ENCODE measurements at places on chromosomes 2 and 18.

GRCh38 chr18:7367336-7367735, 136.4 kb downstream of the LRRC30 start:
- no peak for DNase-seq

DNA sequence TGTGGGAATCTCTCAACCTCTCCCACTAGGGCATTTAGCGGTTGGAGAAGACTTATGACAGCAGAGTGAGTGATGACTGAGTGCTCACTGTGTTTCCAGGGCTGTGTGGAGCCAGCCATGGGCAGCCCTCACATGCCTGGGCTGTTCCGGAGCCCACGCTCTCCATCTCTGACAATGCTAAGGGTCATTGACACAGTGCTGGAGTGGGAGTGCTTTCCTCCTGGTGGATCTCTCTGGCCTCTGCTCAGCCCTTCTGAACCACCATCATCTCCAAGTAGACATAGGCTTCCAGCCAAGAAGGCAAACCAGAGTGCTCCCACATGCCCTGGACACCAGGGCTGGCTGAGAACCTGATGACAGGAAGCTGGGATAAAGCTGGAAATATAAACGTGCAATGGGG, 33.1 kb upstream of the TWIST2 start:
- DNase-seq = no peak

DNA sequence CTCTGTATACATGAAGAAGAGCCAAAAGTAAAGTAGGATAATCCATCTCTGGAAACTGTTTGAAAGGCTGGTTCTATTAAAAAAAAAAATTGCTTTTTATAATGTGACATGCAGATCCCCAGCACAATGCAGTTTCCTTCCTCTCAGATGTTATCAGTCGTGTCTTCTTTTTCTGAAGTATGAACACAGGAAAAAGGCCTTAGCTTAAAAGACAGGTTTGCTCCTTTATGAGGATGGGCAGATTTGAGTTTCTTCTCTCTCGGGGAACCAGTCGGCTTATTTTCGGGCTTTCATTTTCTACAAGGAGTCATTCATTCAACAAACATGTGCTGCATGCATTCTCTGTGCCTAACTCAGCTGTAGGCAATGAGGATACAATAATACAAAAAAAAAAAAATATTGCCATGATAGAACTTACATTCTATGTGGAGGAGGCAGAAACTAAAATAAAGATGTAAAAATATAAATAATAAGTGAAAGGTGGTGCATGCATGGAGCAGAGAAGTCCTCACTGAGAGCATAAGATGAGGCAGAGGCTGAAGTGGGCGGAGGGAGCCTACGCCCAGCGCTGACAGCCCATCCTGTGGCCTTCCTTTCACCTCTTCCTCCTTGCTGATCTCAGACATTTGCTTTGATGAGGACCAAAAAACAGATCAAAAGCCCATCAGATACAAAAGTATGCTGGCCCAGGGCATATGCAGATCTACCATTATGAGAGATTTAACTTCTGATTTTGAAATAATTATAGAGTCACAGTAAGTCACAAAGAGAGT, at the start of gene CD226:
CD226 (minus strand) TSS at position 513 of the 773 bp plus-strand sequence; CDS start at position 46, 467 bp downstream.
- DNase-seq = peak; percentile 43

DNA sequence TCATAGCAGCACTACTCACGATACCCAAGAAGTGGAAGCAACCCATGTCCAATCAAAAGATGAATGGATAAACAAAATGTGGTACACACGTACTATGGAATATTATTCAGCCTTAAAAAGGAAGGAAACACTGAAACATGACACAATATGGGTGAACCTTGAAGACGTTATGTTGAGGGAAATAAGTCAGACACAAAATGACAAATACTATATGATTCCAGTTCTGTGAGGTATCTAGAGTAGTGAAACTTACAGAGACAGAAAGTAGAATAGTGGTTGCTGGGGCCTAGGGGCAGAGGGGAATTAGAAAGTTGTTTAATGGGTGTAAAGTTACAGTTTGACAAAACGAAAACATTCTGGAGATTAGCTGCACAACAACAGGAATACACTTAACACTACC, 24.7 kb downstream of the TLK1 start:
- DNase-seq = no peak

GRCh38 chr18:22045221-22045918, 124.0 kb upstream of the GATA6 start:
- no peak for DNase-seq

DNA sequence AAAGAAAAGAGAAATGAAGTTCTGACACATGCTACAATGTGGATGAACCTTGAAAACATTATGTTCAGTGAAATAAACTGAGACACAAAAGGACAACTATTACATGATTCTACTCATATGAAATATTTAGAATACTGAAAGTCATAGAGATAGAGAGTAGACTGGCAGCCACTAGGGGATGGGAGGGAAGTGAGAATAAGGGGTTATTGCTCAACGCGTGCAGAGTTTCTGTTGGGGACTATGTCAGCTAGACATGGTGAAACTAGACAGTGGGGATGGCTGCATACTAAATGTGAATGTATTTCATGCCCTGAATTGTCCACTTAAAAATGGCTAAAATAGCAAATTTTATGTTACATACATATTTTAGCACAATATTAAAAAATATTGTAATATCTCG, 108.7 kb upstream of the ATL2 start:
- no peak for DNase-seq

DNA sequence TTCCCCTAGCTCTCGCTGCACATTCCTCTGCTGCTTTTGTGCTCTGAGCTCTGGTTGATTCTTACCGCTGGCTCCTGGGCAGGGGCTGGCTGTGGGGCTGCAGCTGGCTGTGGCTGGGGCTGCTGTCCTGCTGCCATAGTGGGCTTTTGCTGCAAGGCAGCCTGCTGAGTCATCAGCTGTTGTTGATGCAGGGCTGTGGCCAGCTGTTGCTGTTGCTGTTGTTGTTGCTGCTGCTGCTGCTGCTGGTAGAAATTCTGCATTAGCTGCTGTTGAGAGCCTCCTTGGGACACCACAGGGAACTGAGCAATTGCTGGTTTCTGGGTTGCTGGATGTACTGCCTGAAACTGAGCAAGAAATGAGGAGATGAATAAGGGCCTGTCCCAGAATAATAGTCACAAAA, 77.2 kb upstream of the NFU1 start:
- DNase-seq = no peak

GRCh38 chr2:234158812-234159211, 108.3 kb downstream of the SPP2 start:
- DNase-seq = no peak

DNA sequence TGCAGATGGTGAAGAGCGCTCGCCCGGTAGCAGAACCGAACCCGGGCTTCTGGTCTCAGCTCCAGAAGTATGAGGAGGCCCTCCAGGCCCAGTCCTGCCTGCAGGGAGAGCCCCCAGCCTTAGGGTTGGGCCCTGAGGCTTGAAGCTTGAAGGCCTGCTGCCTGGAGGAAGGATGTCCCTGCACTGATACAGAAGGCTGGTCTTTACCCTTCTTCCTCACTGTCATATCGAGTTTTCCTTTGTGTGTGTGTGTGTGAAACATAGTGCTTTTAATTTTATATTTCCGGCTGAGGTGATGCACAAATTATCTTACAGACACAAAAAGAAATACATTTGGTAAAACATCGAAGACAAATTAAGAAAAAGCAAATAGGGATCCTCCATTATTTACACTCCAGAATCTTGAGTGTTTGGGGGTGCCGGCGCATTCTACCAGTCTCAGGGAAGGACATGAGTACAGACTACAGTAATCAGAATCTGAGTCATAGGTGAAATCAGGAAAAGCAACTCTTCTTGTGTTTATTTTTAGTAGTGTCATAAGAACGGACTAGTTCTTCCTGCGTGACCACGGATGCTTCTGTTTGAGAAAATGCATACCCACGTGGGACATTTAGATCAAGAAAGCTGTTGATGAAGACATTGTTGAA, 1.3 kb downstream of the DUSP28 start:
- DNase-seq = peak; percentile 44

DNA sequence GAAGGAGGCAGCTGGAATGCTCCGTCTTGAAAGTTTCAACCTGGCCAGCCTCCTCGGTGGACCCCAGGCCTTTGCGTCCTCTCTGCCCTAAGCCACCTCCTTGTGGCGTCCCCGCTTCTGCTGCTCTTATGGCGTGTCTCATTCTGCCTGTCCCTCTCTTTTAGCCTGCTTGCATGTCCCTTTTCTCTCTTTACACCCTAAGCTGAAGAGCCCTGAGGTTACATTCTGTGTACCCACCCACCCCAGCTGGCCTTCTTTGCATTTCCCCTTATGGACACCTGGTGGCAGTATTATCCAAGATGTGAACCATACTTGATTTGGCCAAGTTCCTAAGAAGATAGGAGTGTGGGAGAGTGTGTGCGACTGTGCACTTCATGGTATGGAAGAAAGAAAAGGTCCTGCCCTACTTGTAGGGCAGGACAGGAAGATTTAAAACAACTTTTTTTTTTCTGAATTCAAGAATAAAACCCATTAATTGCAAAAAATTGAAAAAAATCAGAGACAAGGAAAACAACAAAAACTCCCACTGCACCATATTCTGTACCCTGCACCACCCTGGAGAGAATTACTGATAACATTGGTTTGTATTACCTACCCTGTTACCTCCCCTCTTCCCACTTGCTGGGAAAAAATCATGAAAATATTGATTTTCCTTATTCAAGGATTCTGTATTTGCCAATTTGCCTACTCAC, 77.4 kb downstream of the DYSF start:
- no peak for DNase-seq

- DNase-seq = no peak
Measured at GRCh38 chr2:20584045-20584398, 66.9 kb downstream of the HS1BP3 start.

DNA sequence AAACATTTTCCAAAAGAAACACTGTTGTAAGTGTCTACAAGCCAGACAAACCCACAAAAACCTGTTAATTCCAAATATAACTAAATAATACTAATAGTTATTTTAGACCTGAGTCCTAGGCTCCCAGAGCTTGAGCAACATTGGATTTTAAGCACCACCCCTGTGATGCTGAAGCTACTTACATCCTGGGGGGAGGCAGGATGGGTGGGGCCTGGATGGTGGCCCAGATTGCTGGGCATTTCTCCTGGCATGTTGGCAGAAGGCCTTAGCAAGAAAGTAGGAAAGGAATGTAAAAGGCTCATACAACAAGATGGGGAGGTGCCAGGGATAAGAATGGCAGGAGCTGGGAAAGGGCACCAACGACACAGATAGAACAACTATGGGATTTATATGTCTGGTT, 50.7 kb upstream of the OTX1 start:
- no peak for DNase-seq

GRCh38 chr2:43328133-43328532, 101.7 kb upstream of the ZFP36L2 start:
- no peak for DNase-seq

DNA sequence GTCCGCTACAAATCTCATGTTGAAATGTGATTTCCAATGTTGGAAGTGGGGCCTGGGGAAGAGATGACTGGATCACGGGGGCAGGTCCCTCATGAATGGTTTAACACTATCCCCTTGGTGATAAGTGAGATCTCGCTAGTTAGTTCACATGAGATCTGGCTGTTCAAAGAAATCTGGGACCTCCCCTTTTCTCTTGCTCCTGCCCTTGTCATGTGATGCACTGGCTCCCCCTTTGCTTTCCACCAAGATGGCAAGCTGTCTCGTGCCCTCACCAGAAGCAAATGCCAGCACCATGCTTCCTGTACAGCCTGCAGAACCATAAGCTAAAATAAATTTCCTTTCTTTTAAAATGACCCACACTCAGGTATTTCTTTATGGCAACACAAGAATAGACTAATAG, 57.3 kb upstream of the C2orf15 start:
- no peak for DNase-seq
